AML-193 (cell line): ENCODE measurements at places on chromosomes 2 and 18.
A peak's percentile ranks its signal among the peaks of the same experiment; 100 is the strongest.

DNA sequence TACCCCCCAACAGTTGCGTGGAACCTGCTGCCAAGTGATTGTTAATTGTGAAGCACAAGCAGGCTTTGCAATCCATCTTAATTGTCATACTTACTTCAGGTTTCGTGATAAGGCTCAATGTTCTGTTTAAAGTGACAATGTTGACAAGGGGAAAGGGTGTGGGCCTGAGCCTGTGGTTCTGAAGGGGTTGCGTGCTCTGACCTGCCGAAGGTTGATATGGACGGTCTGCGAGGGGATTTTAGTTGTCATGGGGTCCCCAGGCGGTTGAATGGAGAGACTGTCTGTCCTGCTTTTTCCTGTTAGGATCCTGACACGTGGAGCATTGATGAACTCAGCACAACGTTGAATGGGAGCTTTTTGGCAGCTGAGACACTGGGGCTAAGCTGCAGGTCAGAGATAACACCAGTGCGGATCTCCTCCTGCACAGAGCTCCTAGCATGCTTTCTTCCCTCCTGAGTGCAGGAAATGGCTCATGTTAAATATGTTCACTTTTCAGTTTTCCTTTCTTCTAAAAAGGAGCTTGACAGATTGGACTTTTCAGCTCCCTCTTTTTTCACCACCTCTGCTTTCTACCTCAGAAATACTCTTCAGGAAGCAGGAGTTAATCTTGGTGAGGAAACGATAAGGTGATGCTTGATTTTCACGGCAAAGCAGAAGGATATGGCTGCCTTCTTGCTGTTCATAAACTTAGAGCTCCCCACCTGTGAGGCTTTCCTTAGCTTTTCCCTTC, 62.9 kb upstream of the ZEB2 start:
- no peak for DNase-seq

DNA sequence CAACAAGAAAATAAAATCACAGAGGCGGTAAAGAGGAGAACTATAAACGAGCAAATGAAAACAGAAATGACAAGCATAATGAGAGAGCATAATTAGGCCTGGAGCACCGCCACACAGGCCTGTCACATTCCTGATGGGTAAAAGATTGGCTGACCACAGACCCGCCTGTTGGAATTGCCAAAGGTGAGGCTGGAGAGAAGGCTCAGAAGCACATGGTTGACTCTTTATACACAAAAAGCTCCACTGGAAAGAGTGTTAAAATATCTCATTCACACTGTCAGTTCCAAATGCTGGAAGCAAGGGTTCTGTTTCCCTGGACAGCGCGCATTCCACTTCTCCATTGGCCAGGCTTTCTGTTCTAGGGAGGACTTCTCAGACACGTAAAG, 5.9 kb upstream of the LGALSL start:
- no peak for DNase-seq

DNA sequence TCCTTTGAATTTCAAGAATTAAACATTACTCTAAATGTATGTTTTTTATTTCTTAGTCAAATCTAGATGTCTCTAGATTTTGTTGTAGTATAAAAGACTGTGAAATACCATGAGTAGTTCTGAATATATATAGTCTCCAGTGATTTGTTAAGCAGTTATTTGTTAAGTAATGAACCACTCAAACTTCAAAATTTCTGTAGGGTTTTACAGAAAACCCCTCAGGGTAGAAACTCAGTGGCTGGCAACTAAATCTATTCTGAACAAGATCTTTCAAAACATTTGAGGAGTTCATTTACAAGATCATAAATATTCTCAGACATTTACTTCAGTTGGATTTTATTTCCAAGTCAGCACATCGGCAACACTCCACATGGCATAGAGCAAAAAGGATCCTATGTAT, 35.8 kb upstream of the ACSL3 start:
- no peak for DNase-seq

DNA sequence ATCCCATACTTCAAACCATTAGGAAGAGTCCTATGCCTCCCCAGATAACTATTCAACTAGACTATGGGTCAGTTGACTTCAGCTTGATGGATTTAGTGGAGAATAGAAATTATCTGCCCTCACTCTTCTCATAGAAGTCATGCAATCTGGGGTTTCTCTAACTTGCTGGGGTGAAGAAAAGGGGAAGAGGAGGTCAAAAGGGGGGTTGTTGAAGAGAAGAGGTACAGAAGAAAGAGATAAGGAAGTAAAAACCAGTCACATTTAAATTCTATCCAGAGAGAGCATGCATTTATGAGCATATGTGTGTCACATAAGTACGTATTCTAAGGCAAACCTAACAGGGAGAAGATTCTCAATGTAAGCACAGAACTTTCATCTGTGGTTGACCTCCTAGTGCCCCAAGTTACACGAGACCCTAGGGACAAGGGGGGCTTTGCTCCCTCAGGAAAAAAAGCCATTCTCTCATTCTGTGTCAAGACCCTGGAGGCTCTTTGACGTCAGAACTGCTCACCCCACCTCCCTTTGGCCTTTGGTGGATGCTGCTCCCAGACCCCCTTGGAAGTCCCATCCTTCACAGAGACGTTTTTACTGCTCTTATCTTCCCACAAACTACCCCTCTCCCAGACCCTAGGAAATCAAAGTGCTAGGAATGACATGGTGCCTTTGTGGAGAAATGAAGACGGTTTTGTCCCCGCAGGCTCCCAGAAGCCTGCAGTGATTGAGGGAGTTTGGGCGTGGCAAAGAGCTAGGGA, 236.8 kb upstream of the TNP1 start:
- DNase-seq = no peak

DNA sequence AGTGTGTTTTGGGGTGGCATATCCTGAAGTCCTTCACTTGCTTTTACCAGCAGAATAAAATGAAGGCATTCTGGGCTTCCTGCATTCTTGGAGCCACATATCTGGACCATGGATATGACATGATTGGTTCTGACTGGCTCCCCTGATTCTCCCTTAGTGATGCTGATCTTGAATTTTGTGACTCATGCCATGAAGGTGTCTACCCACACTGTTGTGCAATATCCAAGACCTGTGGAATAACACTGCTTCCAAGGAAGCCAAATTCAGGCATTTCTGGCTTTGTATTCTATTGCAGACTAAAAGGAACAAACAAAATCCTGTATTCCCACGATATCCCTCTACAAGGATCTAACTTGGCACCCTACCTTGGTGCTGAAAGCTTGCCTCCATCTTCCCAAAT, 125.8 kb downstream of the LYPD6B start:
- no peak for DNase-seq

- DNase-seq = no peak
These were observed 31.4 kb downstream of the YWHAQ start for GRCh38 chr2:9599430-9599829.

- no peak for DNase-seq
These were observed 235.2 kb downstream of the LDLRAD4 start for GRCh38 chr18:13453714-13454113.

DNA sequence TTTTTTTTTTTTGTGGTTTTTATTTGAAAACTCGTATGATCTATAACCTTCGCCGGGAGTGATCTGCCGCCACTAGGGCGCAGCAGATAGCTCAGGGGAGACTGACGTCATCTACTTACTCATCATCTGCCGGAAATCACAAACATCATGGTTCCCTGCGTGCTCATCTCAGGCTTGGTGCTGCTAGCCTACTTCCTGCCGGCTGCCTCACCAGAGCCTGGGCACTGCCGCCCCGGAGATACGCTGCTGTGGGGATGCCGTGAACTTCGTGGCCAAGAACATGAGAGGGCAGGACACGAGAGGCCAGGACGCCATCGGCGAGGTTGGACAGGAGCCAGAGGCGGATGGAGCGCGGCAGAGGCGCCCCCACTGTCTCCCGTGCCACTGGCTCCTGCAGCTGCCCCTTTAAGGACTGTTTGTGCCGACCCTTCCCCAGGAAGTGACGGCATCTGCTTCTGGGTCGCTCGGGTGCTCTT, 68.8 kb downstream of the DOK6 start:
- DNase-seq = no peak

- DNase-seq = no peak
These were observed 11.4 kb upstream of the TMEM18 start for GRCh38 chr2:688504-689076.

- DNase-seq = no peak
These were observed 30.1 kb upstream of the ATL2 start for GRCh38 chr2:38407111-38407682.

GRCh38 chr2:221407765-221408164, 164.3 kb downstream of the EPHA4 start:
- no peak for DNase-seq

GRCh38 chr2:79887747-79888374, 375.0 kb downstream of the CTNNA2 start:
- DNase-seq = peak; percentile 33

DNA sequence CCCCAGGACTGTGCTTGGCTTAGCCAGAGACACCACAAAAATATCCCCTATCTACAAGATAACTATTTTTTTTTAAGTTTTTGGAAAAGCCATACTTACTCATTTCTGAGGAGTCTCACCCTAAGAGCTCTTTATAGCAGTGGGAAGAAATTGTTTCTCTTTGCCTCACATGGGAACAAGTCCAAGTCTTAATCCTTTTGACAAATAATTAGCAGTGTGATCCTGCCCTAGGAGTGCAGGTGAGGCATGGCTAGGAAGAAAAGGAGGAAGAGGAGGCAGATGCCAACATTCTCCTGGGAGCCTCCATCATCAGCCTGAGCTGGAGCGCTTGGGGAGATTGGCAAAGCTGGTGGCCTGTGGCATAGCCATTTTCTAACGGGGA, 115.6 kb downstream of the STPG4 start:
- DNase-seq = no peak

DNA sequence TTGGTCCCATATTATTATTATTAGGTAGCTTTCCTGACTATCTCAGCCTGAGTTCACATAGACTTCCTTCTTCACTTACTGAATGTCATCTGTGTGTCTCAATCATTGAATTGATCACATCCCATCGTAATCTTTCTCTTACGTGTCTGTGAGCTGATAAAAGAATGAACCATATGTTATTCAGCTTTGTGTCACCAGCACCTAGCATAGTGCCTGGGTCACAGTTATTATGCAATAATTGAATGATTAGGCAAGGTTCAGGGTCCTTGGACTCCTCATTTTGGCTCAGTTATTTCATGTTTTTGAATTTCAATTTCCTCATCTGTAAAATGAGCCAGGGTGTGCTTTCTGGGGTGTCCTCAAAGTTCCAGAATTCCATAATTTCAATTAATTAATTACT, 107.2 kb downstream of the ZEB2 start:
- peak; percentile 30 for DNase-seq

DNA sequence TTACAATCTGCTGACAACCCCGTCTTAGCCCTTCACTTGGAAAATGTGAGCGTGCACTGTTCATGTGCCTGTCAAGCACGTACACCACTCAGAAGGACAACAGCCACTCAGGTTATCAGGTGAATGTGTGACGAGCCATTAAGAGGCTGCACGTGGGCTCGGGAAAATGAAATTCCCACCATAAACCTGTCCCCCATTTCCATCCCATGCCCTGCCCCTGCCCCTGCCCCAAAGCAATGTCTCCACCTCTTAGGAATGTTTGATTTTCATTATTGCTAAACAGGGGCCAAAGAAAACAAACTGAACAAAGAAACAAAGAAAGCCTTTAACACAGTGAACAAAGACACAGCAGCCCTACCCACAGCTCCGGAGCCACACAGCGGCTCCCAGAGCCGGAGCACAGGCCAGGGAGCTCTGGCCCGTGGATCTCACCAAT, 90.5 kb downstream of the TMEM18 start:
- DNase-seq = no peak

- no peak for DNase-seq
These were observed 31.8 kb downstream of the CREG2 start for GRCh38 chr2:101355401-101356054.

DNA sequence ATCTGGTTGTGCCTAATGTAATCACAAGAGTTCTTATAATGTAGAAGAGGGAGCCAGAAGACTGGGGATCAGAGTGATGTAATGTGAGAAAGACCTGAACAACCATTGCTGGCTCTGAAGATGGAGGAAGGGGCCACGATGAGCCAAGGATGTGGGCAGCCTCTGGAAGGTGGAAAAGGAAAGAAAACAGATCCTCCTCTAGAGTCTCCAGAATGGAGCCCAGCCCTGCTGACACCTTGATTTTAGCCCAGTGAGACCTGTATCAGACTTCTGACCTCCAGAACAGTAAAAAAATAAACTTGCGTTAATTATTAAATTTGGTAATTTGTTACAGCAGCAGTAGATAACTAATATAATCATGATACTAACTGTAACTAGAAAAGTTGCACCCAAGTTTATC, 3.1 kb downstream of the RBKS start:
- no peak for DNase-seq

GRCh38 chr2:62089658-62090057, 106.3 kb upstream of the B3GNT2 start:
- no peak for DNase-seq

DNA sequence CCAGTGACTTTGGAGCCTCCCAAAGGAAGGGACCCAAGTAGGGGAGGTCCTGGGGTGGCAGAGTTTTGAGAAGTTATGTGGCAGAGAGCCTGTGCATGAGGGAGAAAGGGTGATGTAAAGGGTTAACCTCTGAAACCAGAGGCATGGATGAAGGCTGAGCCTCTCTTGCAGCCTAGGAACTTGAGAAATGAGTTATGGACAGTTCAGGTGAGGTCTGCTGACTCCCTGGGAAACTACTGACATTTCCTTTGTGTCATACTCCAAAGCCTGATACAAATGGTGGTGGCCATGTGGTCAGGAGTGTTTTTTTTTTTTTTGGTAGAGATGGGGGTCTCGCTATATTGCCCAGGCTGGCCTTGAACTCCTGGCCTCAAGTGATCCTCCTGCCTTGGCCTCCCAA, 12.4 kb upstream of the GNLY start:
- DNase-seq = no peak

GRCh38 chr2:101405351-101405899, 18.1 kb upstream of the CREG2 start:
- peak; percentile 36 for DNase-seq

DNA sequence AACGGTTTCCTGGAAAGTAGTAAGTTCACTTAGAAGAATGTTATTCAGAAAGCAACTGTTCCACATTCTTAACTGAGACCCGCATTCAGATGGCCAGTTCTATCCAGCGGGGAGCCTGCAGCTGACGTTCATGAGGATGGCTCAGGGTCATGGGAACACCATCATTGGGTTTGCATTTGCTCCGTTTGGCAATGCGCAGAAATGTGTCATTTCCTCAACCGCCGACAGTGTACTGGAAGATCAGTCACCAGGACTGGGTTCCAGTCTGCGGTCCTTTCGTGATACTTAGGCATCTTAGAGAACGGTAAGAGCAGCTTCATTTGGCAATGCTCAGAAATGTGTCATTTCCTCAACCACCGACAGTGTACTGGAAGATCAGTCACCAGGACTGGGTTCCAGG, 104.0 kb downstream of the DNER start:
- DNase-seq = no peak

DNA sequence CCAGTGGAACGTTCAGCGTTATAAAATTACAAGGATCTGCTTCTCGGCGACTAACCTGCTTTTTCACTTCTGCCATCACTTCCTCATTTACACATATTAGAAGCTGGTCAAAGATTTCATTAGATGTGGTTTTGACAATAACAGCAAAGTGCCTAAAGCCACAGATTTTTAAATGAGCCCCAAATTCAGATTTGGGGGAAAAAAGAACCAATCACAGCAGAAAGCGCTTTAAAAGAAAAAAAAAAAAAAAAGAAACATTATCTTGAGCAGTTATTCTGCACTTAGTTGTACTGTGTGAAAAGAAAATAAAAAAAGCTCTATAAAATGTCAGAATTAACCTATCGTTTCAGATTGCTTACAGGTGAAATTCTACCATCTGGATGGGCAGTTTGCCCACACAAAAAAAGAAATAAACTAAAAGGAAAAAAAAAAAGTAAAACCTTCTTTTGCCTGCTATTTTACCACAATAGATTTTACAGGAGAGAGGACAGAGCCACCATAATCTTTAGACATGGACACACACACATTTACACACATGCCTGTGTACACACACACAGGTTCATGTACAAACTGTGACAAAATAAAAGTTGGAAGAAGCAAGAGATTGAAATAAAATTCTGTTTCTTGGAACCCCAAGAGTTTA, 167.2 kb downstream of the TCF4 start:
- peak; percentile 18 for DNase-seq
